ENCODE measurements at places on chromosomes 3 and 15.

DNA sequence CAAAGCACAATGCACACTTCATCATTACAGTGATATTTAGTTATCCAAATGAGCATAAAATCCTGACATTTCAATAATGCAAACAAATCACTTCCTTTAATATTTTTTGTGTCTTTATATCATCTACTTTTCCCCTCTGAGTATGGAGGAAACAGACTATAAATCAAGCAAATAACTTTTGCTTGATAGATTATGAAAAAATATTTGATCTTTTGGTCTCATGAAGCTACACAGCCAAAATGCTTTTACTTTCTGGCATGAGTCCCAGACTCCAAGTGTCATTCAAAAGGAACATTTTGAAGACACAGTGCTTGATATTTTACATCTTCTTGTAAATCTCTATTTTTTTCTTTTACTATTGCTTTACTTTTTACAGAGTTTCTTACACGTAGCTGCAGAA, 215.3 kb upstream of the ROBO1 start:
- DNase-seq = no peak

DNA sequence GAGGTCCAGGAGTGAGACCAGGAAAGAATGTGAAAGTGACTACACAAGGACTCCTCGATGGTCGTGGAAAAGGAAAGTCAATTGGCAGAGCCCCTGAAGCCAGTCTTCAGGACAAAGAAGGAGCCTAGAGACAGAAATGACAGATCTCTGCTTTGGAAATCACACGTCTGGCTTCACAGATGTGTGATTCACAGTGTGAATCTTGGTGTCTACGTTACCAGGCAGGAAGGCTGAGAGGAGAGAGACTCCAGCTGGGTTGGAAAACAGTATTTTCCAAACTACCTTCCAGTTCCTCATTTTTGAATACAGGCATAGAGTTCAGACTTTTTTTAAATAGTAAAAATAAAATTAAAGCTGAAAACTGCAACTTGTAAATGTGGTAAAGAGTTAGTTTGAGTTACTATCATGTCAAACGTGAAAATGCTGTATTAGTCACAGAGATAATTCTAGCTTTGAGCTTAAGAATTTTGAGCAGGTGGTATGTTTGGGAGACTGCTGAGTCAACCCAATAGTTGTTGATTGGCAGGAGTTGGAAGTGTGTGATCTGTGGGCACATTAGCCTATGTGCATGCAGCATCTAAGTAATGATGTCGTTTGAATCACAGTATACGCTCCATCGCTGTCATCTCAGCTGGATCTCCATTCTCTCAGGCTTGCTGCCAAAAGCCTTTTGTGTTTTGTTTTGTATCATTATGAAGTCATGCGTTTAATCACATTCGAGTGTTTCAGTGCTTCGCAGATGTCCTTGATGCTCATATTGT, 6.0 kb downstream of the CCR2 start:
- DNase-seq = peak; percentile 12

DNA sequence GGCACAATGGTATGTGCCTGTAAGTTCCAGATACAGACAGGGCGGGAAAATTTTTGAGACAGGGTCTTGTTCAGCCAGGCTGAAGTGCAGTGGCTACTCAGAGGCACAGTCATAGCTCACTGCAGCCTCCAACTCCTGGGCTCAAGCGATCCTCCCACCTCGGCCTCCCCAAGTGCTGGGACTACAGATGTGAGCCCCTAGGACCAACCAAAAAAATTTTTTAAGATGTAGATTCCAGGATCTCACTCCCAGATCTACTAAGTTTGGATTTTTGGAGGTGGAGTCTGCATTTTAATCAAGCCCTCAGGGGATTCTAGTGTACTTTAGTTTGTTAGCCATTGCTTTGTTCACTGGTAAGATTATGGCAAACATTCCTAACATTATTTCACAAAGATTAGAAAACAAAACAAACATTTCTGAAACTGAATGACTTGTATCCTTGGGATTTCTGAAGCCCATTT, 2.7 kb downstream of the LIPH start:
- no peak for DNase-seq

DNA sequence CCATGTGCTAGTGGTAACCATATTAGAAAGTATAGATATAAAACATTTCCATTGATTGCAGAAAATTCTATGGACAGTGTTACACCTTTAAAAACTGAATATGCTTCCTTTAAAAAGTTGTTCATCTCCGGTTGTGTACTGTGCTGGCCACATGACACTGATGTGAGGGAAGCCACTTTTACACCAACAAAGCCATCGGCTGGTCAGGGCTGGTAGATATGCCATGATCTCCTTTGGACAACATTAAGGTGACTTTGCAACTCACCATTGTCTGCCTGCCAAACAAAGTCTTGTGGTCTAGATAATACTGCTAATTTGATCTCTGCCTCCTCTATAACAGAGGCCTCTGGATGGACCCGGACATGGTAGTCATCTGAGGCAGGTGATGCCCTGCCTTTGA, 156.0 kb upstream of the RARB start:
- DNase-seq = no peak

- no peak for DNase-seq
Measured at GRCh38 chr15:50124631-50125030, 5.6 kb upstream of the ATP8B4 start.

GRCh38 chr15:60721707-60722106, 242.8 kb upstream of the ICE2 start:
- DNase-seq = no peak

- no peak for DNase-seq
Measured at GRCh38 chr3:43782541-43782940, 91.8 kb downstream of the ABHD5 start.

GRCh38 chr3:161637559-161637958, 141.0 kb downstream of the OTOL1 start:
- DNase-seq = no peak

GRCh38 chr3:151478335-151478697, 17.5 kb upstream of the IGSF10 start:
- DNase-seq = no peak

DNA sequence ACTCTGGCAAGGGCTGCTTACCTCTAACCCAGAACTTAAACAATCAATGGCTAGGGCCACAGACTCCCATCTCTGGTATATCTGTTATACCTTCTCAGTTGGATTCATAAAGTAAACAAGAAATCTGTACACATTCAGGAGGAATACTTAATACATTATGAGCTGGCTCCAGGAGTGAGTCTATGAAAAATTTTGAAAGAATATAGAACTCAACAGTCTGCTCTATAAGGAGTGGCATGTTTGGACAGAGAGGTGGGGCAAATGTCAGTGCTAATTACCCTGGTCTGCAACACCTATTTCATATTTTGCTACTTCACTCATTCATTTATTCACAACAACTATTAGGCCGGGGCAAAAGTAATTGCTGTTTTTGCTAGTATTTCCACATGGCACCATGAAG, 245.1 kb downstream of the THRB start:
- no peak for DNase-seq

DNA sequence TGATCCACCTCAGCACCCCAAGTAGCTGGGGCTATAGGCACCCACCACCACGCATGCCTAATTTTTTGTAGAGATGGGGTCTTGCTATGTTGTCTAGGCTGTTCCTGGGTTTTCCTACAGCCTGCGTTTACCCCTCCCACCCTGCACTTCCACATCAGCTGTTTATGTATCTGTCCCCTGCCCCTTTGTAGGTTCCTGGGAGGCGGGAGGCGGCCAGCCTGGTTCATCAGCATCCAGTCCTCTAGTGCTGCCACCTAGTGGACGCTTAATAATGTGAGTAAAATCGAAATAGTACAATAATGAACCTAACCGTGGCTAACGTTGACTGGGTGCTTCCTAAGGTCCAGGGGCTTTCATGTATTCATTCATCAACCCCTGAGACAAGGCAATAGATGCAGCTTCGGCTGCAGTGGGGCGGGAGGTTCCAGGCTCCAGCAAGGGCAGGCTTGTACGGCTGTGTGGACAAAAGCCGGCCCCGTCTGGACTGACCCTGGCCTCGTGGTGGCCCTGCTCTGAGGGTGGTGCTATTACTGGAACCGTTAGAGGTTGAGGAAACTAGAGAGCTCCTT, 1.2 kb upstream of the LCTL start:
- peak; percentile 67 for DNase-seq

- DNase-seq = no peak
Measured at GRCh38 chr15:62068810-62069167, 2.0 kb downstream of the C2CD4A start.

DNA sequence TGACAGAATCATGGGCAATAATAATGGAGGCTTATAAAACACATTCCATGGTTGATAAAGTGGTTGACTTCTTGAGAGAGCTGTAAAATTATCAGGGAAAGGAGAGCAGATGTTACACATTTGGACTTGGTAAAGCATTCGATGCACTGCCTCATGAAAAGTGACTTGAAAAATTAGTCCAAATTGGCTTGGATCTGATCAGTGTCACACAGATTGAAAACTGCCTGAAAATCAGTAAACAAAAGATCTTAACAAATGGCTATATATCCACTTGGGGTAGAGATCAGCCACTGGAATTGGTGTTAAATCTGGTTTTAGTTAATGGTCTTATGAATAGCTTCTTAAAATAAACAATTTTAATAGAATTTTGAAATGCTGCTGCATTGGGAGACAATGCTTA, 20.3 kb downstream of the SHOX2 start:
- no peak for DNase-seq

DNA sequence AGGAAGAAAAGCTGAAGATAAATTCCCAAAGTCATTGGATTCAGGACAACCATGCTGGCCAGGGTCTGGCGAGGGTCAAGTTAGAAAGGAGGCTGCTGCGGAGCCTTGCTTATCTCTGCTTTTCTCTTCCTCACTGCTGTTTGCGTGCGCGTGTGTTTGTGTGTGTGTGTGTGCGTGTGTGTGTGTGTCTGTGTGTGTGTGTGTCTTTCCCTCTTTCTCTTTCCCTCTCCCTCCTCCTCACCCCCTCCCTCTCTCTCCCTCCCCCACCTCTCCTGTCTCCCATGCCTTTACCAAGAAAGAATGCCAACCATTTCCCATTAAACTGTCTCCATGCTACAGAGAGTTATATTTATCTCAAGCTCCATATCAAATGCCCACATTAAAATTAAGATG, at the start of gene COLQ:
Gene COLQ (minus strand): TSS at position 134 of the 393 bp plus-strand sequence. CDS start 81 bp downstream, at position 53.
- DNase-seq = no peak

DNA sequence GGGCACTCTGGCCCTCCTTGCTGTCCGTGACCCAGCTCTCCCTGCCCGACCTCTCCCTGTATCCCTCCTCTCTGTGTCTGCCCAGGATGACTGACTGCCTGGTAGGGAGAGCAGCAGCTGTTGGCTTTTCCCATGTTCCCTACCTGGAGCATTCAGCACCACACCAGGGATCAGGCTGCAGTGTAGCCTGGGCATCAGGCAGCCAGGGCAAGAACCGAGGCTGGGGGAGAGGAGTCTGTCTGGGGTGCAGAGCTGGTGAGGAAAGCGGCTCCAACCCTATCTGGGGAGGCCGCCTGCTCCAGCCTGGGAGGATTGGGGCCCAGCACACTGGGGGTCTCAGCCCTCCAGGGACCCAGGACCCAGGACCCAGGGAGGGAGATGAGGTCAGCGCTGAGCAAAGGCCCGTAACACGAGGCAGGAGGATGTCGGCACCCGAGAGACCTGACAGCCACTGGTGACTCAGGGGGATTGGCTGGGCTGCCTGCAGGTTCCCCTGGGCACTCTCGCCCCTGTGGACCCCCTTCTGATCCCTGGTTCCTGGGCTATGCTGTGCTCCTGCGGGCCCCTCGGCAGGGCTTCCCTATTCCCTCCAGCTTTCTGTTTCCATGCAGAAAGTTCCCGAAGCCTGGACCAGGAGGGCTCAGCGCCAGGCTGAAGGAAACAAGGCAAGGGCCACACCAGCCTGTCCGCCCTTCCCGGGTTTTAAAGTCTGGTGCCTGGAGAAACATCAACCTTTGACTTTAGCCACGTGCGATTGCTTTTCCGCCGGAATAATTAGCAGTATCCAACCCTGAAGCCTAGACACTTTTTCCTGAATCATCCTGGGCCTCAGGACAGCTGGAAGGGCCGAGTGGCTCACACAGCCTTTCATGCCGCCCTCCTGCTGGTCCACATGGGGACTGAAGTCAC, 128.2 kb upstream of the MEF2A start:
- no peak for DNase-seq

- no peak for DNase-seq
Measured at GRCh38 chr15:81268881-81269601, 54.9 kb downstream of the STARD5 start.

GRCh38 chr3:126422571-126423091, 27.9 kb downstream of the CFAP100 start:
- no peak for DNase-seq

DNA sequence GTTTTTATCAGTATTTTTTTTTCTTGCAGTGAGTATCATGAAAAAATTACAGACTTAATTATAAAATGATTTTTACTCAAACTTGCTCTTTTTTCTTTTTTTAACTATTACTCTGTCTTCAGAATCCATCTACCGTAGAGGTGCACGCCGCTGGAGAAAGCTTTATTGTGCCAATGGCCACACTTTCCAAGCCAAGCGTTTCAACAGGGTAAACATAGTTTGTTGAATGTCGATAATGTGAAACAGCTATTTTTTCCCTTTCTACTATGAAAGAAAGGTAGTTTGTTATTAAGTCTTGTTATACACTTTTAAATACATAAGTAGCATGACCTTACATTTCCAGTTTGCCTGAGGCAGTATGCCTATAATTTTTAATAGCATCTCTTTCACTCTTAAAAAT, 45.6 kb downstream of the PRKCI start:
- DNase-seq = no peak

DNA sequence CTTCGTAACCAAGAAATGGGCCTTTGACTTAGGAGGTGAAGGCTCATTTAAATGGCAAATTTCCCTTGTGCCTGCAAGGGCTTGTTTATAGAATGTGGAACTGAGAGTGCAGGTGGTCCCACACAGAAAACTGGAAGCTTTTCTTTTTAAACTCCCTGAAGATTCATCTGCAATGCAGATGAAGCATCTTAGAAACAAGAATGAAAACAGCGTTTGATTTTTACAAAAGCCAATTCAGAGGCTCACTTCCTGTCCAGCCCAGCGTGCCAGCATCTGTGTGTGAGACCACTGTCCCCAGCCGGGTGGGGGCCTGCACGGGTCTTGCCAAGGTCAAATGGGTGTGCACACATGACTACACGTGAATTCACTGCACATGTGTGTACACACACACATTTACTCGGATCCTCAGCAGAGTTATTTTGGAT, 94.7 kb downstream of the LINGO1 start:
- DNase-seq = no peak

GRCh38 chr3:134636406-134636805, 14.4 kb downstream of the KY start:
- no peak for DNase-seq

DNA sequence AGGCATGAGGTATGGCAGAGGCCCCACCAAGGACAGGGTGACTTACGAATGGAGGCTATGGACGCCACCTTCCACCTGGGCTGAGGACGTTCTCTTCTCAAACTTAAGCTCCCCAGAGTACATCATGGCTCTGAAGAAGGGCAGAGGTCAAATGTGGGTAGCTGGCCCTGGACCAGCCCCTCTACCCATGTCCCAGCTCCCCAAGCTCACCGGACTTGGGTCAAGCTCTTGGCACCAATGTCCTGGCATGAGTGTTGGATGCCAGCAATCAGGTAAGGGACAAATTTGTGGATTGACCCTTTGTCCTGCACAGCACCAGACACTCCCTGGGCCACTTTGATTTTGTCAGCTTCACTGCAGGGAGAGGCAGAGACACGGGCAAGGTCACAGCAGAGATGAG, 2.5 kb downstream of the NDUFAF3 start:
- DNase-seq = no peak

- DNase-seq = no peak
Measured at GRCh38 chr15:56749982-56750381, 16.7 kb upstream of the ZNF280D start.

Data from G401 (cell line).